ENCODE measurements at places on chromosomes 3 and 15. TPM values are rescaled to one million over a fixed set of nuclear protein-coding genes. Genes with fewer than 3 reads are reported as not detected.

DNA sequence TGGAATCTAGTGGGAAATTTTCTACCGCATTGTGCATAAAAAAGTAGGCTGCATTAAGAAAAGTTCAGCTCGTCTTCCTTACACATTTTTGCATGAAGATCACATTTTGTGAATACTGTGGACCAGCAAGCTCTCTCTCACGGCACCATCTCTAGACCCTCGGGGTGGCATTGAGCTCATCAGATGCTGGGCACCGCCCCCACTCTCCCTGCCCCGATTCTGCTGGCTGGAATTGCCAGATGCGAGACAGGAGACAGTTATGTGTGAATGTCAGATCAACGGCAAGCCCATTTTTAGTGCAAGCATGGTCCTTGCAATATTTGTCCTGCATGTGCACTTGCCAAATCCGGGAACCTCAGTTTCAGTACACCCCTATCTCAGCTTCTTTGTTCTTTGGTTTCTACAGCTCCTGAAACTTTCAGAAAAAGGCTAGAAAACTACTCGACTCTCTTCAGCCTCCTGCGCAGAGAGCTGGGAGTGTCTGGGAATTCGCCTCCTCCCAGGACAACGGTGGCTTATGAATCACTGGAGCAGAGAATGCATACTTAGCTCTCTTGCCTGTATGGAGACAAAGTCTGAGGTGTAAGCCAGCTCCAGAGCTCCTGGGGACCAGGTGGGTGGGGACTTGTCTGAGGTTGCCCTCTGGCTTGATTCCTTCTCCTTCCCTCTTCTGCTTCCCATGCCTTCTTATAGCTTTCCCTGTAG is 285.2 kb upstream of the ATP10A start:
- no peak for DNase-seq

GRCh38 chr3:16741103-16741758 is 136.0 kb upstream of the DAZL start:
- no peak for DNase-seq

DNA sequence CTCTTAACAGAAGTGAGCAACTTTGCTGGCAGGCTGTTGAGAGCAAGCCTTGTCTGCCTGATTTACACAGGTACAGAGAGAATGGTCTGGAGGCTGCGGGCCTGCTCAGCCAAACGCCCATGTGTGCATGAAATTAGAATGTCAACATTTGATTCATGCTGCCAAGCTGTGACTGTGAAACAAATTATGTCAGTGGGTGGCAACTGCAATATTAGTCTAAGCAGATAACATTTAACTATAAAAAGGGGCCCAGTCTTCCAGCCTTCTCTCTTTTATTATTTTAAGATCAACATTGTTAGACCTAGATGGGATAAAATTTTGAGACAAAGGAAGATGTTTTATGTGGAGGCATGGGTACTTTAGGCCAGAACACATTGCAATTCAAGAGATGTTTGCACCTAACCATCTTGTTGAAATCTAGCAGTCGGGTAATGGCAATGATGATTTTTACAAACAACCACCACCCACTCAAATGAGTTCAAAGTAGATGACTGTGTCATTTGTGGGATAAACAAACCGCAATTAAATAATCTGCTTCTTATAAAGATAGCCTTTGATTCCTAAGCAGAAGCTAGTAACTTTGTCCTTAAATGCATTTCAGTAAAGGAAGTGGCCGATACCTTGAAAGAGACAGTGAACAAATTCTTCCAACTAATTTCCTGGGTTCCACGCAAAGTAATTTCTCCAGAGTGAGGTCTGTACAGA is 70.2 kb downstream of the FOXB1 start:
- DNase-seq: no peak

DNA sequence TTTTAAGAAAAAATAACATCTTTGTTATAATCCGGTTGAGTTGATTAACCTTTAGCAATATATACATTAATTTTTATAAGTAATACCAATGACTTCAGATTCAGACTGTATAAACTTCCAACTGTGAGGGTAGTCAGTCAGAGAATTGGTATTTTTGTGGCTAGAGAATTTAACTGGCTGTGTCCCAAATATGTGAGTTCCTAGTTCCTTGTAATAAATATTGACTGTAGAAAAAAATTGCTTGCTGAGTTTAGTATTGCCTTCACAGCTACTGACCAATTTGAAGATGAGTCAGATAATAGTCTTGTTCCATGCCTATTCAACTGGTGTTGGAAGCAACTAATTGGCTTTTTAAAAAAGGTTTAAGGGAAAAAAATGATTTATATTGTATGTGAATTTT is 210.8 kb downstream of the GAP43 start:
- DNase-seq: no peak

GRCh38 chr3:149657321-149657925 is 402 bp downstream of the WWTR1 start:
- DNase-seq: no peak

- no peak for DNase-seq
These were observed 45.6 kb downstream of the NMD3 start for GRCh38 chr3:161266731-161267150.

Gene POMGNT2
- 18.7 TPM for total RNA-seq

All from posterior vena cava (tissue), 2 donors.